Frontal cortex (tissue), 4 donors: ENCODE measurements at places on chromosomes 2 and 18. TPM values are rescaled to one million over a fixed set of nuclear protein-coding genes. Genes with fewer than 3 reads are reported as not detected.

The DNAJC10 gene
- 44.0 TPM for total RNA-seq

The INHA gene
- 0.41 TPM for total RNA-seq

The SP3 gene
- total RNA-seq, result 159 TPM

DNA sequence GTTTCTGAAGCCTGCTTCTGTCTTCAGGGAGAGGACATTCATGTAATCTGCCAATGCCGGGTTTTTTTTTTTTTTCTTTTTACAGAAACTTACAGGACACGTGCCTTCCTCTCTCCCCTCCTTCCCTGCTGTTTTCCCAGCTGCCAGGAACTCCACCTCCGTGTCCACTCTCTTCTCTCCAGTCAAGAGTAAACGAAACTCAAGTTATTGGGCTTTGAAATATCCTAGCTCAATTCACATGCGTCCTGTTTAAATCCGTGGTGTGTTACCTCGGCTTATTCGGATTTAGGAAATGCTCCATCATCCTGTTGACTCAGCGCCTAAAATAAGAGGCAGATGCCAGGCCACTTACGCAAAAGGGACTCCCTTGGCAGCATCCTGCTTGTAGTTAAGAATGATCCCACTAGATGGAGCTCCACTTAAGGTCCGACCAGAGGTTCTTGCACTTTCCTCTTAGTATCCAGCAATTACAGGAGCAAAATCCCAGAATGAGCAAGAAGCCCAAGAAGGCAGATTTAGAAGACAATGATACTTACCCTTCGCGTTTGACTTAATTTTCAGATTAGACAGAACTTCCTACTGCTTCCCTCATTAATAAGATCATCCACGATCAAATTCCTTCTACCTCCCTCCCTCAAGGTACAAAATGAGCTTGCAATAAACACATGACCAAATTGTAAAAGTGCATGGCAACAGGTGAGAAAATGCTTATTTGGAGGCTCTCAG is 97.2 kb upstream of the ZCCHC2 start:
- peak; percentile 40 for DNase-seq

DNA sequence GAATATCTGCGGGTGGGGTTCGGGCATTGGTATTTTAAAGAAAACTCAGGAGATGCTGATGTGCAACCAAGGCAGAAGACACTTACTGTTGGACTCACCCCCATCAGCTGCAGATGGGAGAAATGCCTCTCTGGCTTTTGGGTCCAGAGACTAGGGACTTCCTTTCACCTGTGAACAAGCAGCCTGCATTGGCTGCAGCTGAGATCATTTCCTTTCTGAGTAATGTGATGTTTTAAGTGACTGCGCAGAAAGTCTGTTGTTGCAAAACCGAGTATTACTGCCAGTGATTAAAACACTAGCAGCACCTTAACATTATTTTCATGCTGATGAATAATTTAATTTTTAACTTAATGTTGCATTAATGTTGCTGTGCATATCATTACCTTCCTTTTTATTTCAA is 143.0 kb downstream of the TSN start:
- DNase-seq, result no peak

- no peak for DNase-seq
These were observed 54.4 kb downstream of the DOK6 start for GRCh38 chr18:69455125-69455524.

- DNase-seq, result no peak
These were observed 101.3 kb upstream of the SOX11 start for GRCh38 chr2:5590886-5591285.
